ENCODE measurements at places on chromosomes 1 and 21.
A peak's percentile ranks its signal among the peaks of the same experiment; 100 is the strongest.

DNA sequence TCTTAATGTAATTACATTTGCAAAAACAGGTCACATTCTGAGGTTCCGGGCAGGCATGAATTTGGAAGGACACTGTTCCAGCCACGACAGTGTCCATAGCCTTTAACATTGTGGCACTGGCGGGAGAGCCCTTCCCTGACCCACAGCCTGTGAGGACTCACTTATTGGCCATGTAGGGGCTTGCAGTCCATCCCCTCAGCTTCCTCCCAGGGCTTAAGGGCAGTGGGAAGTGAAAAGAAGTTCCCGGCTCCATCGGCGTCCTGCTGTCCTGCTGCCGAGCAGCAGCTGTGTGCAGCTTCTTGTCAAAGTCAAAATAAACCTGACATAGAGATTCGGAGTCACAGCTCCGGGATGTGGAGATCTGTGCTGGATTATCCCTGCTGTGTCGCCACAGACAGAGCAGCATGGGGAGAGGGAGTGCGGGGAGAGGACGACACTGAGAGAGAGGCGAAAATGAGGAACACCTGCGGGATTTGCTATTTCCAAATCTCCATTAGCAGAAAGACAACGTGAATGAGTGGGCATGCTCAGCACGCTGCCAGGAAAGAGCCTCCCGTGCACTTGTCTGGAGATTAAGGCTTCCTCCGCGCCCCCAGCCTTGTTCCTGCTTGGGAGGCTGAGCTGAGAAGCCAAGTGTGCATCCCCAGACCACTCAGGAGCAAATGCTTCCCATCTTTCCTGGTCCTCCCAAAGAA lies 260.3 kb downstream of the ASTN1 start:
- DNase-seq: no peak

GRCh38 chr1:85628791-85629531 lies 48.4 kb downstream of the CCN1 start:
- DNase-seq: no peak

DNA sequence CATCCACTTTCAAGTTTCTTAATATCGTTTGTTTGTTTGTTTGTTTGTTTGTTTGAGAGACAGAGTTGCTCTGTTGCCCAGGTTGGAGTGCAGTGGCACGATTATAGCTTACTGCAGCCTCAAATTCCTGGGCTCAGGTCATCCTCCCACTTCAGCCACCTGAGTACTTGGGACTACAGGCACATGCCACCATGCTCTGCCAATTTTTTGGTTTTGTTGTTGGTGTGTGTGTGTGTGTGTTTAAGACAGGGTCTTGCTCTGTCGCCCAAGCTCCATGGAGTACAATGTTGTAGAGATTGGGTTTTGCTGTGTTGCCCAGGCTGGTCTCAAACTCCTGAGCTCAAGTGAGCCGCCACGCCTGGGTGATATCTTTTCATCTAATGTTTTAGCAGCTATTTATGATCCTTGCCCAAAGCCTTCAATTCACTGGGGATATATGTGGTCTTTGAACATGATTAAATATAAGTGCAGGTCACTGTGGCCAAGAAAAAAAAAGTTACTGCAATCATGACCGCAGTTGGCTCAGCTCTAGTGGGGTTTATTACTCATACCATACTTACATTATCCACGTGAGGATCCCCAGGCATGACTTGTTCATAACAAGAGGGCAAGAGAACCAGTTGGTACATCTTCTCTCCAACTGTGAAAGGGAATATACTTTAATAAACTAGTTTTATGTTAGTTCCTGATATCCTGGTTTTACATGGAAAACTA lies 8.0 kb downstream of the RRP1B start:
- peak; percentile 20 for DNase-seq

DNA sequence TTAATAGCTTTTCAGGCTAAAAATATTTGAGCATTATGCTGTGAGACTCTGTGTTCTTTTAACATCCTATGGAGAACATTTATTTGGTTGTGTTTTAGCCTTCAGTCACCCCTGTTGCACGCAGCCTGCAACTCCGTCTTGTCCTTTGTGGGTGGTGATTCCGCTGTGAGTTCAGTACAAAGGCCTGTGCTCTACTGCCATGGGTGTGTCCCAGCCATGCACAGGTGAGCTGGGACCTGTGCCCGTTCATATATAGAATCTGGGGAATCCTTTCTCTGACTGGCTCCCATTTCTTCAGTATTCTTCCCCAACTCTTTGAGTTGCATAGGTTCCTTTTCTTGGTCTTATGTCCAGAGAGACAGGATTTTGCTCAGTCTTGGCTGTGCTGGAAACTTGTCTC lies 61.4 kb downstream of the ACTL8 start:
- DNase-seq: no peak

DNA sequence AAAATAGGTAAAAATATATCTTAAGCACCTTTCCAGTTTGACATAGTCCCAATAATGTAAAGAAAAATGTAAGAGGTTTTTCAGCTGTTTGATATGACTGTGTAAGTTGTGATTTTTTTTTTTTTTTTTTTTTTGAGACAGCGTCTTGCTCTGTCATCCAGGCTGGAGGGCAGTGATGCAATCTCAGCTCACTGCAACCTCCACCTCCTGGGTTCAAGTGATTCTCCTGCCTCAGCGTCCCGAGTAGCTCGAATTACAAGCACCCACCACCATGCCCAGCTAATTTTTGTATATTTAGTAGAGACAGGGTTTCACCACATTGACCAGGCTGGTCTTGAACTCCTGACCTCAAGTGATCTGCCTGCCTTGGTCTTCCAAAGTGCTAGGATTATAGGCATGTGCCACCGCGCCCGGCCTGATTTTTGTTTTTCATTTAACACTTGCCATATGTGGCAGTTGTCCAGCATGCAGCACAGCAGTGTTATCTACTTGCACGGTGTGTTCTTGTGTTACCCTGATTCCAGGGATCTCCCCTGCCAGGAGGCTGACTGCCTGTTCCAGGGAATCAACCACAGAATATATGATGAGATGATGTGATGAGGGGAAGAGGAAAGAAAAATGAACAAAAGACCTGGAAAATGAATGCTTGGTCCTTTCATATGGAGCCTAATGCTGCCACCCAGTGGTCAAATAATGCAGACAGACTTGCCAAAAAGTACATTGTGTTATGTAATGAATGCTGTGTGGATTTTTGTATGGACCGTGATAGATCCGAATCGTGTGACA lies 79.0 kb downstream of the RAVER2 start:
- DNase-seq: no peak

- no peak for DNase-seq
These were observed 55.5 kb downstream of the ACTL8 start for GRCh38 chr1:17810668-17811067.

- DNase-seq: no peak
These were observed 26.3 kb upstream of the NHLH2 start for GRCh38 chr1:115867216-115867615.

GRCh38 chr21:41933313-41934079 lies 20.3 kb downstream of the C2CD2 start:
- no peak for DNase-seq

DNA sequence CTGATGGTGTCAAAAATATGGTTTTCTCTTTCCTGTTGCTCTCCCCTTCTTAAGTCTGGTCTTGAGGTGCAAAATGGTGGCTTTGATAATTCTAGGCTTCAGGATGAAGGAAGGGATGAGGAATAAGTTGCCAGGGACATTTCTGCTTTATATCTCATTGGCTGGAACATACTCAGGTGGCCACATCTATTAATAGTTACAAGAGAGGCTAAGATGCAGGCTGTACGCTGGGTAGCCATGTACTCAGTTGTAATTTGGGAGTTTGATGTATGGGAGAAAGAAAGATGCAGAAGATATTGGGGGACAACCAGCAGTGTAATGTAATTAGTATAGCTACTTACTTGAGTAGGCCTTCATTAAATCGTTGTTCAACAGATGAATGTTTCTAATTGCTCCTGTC lies 25.2 kb downstream of the PRKAA2 start:
- DNase-seq: no peak

DNA sequence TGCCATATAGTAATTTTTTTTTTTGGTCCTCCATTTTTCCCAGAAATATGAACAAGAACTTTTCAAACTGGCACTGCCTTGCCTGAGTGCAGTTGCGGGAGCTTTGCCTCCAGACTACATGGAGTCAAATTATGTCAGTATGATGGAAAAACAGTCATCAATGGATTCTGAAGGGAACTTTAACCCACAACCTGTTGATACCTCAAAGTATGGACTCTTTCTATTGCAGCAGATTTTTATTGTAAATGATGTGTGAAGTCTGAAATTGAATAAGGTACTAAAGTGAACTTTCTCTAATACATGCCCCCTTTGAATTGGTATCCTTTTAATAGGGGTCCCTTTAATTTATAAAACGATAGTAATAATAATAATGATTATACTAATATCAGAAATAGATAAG lies 234.9 kb downstream of the ZP4 start:
- no peak for DNase-seq

GRCh38 chr1:218531936-218532335 lies 186.8 kb downstream of the TGFB2 start:
- DNase-seq: no peak

GRCh38 chr1:99650030-99650429 lies 4.1 kb downstream of the PALMD start:
- no peak for DNase-seq

DNA sequence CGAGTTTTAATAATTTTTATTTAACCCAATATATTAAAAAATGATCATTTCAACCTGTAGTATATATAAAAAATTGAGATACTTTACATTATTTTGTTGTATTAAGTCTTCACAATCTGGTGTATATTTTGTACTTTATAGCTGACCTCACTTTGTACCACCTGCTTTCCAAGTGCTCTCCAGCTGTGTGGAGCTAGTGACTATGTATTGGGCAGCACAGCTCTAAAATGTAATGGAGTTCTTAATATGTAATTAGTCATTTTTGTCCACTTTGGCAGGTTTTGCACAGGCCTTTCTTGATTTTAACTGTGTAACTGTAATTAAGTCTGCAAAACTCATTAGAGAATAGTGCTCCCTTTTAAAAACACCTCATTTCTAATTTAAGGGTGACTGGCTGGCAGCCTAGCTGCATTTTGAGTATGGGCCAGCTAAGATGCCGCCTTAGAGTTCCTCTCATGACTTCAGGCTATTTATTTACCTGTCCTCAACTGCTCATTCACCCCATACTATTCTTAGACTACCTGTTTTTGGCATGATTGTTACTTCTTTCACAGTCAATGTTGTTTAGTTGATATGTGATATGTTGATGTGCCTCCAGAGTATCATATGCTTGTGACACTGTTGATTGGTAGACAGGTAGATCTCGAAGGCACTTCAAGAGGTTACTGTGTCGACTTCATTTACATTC lies 43.2 kb downstream of the ZYG11B start:
- no peak for DNase-seq

GRCh38 chr1:181643631-181644030 lies 160.3 kb downstream of the CACNA1E start:
- no peak for DNase-seq

DNA sequence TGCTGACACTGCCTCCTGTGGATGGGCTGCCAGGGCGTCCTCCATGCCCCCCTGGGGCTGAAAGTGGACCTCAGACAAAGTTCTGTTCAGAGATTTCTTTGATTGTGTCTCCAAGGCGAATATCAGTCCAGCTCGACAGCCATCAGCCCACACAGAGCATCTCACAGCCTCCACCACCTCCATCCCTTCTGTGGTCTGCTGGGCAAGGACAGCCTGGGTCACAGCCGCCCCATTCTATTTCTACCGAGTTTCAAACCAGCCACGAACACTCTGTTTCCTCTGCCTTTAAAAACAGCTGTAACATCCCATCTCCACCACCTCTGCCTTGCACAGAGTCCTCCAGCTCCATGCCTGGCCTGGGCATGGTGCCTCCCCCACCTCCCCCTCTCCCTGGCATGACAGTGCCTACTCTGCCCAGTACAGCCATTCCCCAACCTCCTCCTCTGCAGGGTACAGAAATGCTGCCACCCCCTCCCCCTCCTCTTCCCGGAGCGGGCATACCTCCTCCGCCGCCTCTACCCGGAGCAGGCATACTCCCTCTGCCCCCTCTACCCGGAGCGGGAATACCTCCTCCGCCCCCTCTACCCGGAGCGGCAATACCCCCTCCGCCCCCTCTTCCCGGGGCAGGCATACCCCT lies 115.5 kb downstream of the FMN2 start:
- no peak for DNase-seq

- no peak for DNase-seq
These were observed 5.5 kb downstream of the PTP4A2 start for GRCh38 chr1:31932491-31933316.

DNA sequence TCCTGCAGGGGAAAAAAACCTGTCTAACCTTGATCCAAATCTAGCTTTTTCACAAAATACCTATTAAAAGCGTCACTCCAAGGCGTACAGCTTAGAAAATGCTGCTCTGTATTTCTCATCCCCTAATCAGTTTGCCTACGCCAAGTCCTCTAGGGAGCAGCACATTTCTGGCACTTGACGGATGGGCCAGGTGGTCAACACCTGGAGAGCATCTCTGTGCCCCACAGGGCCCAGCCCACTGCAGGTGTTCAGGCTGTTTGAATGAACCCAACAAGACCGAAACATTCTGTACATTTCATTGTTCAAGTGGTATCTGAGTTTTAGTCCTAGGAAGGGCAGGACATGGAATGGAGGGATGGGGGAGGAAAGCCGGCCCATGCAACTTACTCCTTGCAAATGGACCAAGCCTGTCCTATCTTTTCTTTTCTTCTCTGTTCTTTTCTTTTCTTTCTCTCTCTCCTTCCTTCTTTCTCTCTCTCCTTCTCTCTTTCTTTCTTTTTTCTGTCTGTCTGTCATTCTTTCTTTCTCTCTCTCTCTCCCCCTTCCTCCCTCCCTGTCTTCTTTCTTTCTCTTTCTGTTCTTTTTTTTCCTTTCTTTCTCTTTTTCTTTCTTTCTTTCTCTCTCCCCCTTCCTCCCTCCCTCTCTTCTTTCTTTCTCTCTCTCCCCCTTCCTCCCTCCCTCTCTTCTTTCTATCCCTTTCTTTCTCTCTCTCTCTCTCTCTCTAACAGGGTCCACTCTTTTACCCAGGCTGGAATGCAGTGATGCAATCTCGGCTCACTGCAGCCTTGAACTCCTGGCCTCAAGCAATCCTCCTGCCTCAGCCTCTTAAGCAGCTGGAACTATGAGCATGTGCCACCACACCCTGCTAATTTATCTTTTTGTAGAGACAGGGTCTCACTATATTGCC lies 29.1 kb downstream of the IGFN1 start:
- DNase-seq: no peak

- no peak for DNase-seq
These were observed 5.8 kb downstream of the HMCN1 start for GRCh38 chr1:185739967-185740366.

DNA sequence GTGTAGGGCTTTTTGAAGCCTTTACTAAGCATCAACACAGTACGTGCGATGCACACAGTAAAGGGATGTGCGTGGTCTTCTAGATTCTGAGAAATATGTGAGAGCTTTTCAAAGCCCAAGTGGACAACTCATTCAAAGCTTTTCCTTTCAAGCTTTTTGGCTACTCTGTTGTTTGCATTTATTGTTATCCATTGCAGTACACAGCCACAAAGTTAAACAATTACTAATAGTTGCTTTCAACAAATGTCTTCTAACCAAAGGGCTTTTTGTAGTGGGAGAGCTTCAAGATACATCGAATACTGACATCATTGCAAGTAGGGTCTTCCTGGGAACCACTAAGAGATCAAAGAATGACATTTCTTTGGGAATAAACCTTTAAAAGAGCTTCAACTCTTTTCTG lies 97.9 kb upstream of the ETV3 start:
- DNase-seq: no peak

GRCh38 chr1:156602557-156602993 lies 1.3 kb upstream of the GPATCH4 start:
- DNase-seq: no peak

GRCh38 chr1:28112388-28113241 lies 24.2 kb upstream of the EYA3 start:
- no peak for DNase-seq

All from GM18507 (cell line).